ENCODE measurements at places on chromosomes 7 and 10. TPM values are rescaled to one million over a fixed set of nuclear protein-coding genes. Genes with fewer than 3 reads are reported as not detected.

DNA sequence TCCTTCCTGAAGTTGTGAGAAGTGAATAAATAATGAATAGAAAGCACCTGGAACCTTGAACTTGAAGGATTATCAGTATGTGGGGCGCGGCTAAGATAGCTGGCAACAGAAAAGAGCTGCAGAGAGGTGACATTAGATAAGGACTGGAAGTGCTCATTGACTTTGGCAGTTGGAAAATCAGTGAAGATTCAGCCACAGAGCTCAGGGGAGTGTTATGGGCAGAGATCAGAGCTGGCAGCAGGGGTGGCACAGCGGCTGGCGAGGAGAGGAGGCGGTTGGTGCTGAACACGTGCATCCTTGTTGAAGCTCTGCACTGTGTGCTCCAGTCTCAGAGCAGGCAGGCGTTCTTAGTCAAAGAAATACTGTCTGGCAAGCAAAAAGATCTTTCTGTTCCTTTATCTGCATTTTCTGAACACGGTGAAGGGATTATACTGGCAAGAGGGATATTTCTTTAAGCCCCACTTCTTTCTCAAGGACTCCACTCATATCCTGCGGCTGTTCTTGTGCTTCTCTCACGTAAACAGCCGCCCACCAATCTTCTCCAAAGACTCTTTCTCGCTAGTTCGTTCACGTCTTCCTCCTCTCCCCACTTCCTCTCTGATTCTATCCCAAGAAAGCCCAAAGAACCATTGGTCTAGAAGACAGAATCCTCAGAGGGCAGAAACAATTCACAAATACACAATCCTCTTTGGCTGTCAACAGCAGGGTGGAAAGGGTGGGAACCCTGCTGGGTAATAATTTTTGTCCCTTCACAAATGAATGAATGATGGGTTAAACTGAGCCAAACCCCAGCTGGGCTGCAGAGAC is 38.6 kb upstream of the ADD3 start:
- DNase-seq = no peak
- no peaks in the 10 kb centered on the region for H3K36me3 ChIP-seq
- peaks cover 2% of the 10 kb centered on the region for H3K27me3 ChIP-seq
- no peak overlapping the region for H3K27ac ChIP-seq
- no peak overlapping the region for H3K4me3 ChIP-seq
- peaks cover 2% of the 10 kb centered on the region for H3K4me1 ChIP-seq

- DNase-seq = no peak
- H3K36me3 ChIP-seq = no peaks in the 10 kb centered on the region
- no peaks in the 10 kb centered on the region for H3K4me1 ChIP-seq
- H3K27ac ChIP-seq = no peak overlapping the region
- H3K4me3 ChIP-seq = no peak overlapping the region
Measured at GRCh38 chr7:11319491-11320274, 346.0 kb downstream of the PHF14 start.

- no peaks in the 10 kb centered on the region for H3K36me3 ChIP-seq
- no peaks in the 10 kb centered on the region for H3K27me3 ChIP-seq
- H3K4me3 ChIP-seq = peak overlapping the region; percentile 79
- H3K27ac ChIP-seq = peak overlapping the region; percentile 74
- peak; percentile 66 for DNase-seq
Measured at GRCh38 chr10:124719213-124719851, 24.8 kb downstream of the FAM53B start.

INHBA gene
- total RNA-seq = 1.1 TPM

GCK gene
- total RNA-seq = not detected

DNA sequence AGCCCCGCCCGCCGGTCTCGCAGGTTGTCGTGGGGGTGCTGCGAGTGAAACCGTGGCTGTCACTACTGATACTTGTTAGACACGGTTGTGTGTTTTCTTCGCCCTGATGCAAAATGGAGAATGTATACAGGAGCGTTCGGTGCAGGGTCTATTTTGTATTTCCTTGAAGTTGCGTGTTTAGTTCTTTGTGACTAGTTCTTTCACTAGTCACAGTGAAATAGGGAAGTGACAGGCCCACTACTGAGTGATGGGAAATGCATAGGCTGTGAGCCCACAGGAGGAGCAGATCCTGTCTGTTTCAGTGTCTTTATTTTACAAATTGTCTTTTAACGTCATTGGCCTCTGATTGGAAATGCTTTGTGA is 675 bp downstream of the ABRAXAS2 start:
- H3K27ac ChIP-seq = peak overlapping the region; percentile 86
- no peaks in the 10 kb centered on the region for H3K36me3 ChIP-seq
- peak overlapping the region; percentile 90 for H3K4me3 ChIP-seq
- peaks cover 6% of the 10 kb centered on the region for H3K4me1 ChIP-seq

FGFR2 gene
- total RNA-seq = 0.73 TPM

ANKRD1 gene
- total RNA-seq = not detected

DNA sequence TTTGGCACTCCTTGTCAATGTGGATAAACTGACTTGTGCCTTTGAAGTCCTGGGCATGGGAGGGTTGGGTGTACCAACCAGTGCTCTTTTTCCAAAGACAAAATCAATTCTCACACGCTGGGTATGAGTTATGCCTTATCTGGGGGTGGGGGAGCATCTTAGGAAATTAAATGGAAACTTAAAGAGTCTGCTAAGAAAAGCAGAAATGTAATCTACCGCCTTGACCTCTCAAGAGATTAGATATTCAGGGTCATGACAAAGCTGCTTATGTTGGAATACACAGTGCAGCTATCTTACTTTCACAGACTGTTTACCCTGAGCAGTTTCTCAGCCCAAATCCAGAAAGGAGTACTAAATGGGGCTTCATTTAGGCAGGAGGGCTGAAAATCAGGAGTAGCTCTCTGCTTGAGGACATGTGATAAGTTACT is 2.6 kb downstream of the MEST start:
- no peak for DNase-seq
- no peak overlapping the region for H3K27ac ChIP-seq
- H3K4me3 ChIP-seq = no peak overlapping the region
- H3K4me1 ChIP-seq = peaks cover 9% of the 10 kb centered on the region
- no peaks in the 10 kb centered on the region for H3K36me3 ChIP-seq

- no peaks in the 10 kb centered on the region for H3K27me3 ChIP-seq
- peaks cover 11% of the 10 kb centered on the region for H3K36me3 ChIP-seq
- DNase-seq = no peak
- H3K4me3 ChIP-seq = no peak overlapping the region
- H3K27ac ChIP-seq = no peak overlapping the region
Measured at GRCh38 chr10:73423309-73423708, 9.5 kb upstream of the ANXA7 start.

- H3K4me1 ChIP-seq = no peaks in the 10 kb centered on the region
- no peak for DNase-seq
- peaks cover 5% of the 10 kb centered on the region for H3K27me3 ChIP-seq
- H3K4me3 ChIP-seq = no peak overlapping the region
Measured at GRCh38 chr10:79946271-79947082, 2.4 kb downstream of the SFTPD start.

All from natural killer cell treated with Interleukin-12 subunit alpha and Interleukin-12 subunit beta and Interleukin-15 and Interleukin-18, amount 100 ng/mL, for 72 hours (primary cell).